Astrocyte of the hippocampus (primary cell): ENCODE measurements at places on chromosomes 1 and 21.

DNA sequence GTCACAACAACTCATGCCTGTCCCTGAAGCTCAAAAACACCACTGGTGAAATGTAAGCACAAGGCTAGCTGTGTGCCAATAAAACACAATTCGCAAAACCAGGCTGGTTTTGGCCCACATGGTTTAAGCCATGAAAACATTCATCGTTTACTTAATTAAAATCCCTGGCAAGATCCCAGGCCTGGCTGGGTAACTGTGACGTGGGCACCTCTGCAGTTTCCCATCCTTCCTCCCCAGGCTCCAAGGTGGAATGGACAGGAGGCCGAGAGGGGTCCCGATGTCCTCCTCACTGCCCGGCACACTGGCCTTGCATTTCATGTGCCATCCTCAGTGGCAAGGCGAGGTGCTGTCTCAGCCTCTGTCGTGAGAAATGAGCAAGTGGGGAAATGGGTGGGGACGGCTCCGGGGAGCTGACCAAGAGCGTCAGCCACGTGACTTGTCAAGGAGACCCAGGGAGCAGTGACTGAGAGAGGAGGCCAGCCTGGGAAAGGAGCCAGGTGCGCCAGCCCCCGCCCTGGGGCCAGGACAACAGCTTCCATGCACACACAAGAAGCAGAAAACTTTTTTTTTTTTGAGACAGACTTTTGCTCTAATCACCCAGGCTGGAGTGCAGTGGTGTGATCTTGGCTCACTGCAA is 153.1 kb upstream of the RAB4A start:
- DNase-seq, result peak; percentile 24

DNA sequence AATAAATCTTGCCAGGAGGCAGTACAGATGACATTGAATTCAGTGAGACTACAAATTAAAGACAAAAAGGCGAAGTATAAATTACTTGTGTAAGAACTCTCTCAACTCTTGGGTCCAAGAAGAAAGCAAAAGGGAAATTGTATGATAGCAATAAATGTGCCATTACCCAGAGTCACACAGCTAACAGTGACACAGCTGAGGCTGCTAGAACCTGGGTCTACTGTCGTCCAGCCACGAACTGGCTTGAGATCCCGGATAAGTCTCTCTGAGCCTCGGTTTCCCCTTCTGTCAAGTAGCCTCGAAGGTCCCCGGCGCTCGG is 362 bp upstream of the ROR1 start:
- no peak for DNase-seq

DNA sequence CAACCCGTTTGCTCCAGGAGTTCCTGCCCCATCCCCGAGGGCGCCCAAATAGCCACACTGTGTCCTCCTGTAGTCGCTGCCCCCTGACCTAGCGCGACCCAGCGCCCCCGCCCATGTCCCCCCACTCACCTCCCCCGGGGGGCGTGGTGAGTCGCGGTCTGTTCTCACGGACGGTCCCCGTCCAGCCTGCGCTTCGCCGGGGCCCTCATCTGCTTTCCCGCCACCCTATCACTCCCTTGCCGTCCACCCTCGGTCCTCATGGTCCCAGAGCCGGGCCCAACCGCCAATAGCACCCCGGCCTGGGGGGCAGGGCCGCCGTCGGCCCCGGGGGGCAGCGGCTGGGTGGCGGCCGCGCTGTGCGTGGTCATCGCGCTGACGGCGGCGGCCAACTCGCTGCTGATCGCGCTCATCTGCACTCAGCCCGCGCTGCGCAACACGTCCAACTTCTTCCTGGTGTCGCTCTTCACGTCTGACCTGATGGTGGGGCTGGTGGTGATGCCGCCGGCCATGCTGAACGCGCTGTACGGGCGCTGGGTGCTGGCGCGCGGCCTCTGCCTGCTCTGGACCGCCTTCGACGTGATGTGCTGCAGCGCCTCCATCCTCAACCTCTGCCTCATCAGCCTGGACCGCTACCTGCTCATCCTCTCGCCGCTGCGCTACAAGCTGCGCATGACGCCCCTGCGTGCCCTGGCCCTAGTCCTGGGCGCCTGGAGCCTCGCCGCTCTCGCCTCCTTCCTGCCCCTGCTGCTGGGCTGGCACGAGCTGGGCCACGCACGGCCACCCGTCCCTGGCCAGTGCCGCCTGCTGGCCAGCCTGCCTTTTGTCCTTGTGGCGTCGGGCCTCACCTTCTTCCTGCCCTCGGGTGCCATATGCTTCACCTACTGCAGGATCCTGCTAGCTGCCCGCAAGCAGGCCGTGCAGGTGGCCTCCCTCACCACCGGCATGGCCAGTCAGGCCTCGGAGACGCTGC is 1.1 kb downstream of the HTR6 start:
- DNase-seq, result no peak

GRCh38 chr1:58933599-58933926 is 149.7 kb upstream of the JUN start:
- no peak for DNase-seq

- DNase-seq, result no peak
Observed at GRCh38 chr1:178023181-178023618, 53.3 kb upstream of the SEC16B start.

DNA sequence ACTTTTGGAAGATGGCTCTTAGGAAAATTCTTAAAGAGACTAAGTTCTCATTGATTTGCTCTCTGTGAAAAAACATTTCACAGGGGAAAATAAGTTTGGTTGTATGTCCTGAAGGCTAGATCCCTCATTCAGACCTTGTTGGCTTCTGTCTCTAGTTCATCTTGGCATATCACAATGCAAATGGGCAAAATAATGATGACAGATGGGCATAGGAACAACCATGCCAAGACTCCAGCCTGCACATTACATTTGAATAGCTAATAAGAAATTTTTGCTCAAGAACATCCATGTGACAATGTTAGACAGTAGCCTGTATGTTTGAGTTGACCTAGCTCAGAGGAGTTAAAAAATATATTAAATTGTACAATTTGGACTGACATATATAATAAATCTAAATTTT is 292.9 kb downstream of the PLA2G4A start:
- DNase-seq, result no peak

DNA sequence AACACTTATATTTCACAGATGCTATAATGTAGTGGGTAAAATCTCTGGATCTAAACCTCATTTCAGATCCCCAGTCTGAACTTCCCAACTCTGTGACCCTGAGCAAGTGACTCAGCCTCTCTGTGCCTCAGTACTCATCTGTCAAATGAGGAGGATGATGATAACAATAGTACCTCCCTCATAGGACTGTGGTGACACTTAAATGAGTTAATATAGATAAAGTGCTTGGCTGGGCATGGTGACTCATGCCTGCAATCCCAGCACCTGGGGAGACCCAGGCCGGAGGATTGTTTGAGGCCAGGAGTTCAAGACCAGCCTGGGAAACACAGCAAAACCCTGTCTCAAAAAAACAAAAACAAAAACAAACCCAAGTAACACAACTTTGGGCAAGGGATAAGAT is 4.7 kb upstream of the ECE1 start:
- no peak for DNase-seq

DNA sequence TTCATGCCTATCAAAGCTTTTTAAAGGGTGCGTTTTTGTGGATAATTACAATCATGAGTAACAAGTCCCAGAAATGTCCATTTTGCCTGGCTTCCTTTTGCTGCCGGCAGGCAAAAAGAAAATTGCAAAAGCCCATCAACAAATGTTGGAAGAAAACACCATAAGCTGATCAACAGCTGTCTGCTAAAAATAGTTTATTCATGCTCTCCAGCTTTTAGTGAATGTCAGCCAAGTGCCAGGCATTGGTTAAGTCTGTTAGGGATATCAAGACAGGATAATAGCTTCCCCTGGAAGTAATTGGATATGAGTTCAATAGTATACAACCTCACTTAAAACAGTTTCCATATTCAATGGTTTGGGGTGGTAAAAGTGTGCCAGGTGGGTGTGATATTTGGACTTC is 13.6 kb upstream of the AGMAT start:
- DNase-seq, result no peak

GRCh38 chr1:71232166-71232763 is 151.4 kb upstream of the ZRANB2 start:
- no peak for DNase-seq

- no peak for DNase-seq
Observed at GRCh38 chr1:116078699-116079223, 32.4 kb upstream of the MAB21L3 start.

GRCh38 chr1:23736437-23737134 is 6.7 kb upstream of the ELOA start:
- DNase-seq, result no peak

DNA sequence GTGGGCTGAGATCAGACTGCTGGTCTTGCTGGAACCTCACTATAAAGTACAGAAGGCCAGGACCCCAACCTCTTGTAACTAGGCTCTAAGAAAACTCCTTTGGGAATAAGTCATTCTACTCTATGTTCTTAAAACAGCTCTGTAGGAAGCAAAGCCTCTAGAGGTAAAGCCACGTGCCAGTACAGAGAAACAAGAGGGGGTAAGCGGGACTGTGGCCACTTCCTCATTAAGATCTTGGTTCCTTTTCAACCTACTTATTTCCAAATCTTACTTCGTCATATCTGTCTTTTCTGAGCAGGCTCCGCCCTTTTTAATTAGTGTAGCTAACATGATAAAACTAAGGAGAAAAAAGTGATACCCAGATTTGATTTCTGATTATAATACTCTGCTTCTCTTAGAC is 3.8 kb downstream of the NCSTN start:
- DNase-seq, result no peak

GRCh38 chr1:152052606-152053005 is 15.8 kb upstream of the S100A11 start:
- DNase-seq, result peak; percentile 87

- DNase-seq, result no peak
Observed at GRCh38 chr1:223711173-223711572, 1.2 kb upstream of the CAPN2 start.

DNA sequence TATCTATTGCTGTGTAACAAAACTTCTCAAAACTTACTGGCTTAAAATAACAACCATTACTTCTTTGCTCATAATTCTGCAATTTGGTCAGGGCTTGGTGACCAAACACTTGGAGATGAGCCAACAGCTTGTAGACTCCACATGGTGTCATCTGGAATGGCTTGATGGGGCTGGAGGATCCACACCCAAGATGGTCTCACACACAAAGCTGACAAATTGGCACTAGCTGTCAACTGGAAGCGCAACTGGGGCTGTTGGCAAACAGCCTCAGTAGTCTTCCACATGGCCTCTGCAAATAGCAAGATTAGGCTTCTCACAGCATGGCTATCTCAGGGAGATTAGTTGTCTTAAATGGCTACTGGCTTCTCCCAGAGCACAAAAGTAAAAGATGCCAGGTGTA is 27.1 kb upstream of the MTF2 start:
- no peak for DNase-seq

DNA sequence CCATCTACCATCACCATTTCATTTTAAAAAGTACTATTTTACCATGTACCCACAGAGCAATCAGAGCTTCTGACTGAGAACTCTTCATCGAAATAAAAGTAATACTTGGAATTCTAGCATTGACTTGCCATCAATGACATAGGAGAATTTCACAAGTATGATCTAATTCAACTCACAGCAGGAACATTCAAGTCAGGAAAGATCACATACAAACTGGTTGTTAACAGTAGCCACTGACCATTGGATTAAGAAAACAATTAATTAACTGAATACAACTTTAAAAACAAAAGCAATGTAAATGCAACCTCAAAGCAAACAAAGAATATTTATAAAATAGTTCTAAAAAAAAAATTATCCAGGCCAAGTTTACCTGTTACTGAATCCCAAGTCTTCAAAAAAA is 18.8 kb downstream of the RNF115 start:
- DNase-seq, result no peak

- DNase-seq, result no peak
Observed at GRCh38 chr1:43803646-43804045, 96.3 kb downstream of the ST3GAL3 start.

DNA sequence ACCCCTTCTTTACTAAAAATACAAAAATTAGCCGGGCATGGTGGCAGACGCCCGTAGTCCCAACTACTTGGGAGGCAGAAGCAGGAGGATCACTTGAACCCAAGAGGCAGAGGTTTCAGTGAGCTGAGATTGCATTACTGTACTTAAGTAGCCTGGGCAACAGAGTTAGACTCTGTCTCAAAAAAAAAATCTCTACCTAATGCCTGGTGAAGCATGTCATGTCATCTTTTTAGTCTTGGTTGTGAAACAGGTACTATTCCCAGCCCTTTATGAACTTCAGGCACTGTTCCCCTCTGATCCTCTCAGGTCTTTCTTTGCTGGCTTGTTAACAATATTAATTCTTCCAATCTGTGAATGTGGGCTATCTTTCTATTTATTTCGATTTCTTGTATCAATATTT is 22.1 kb downstream of the PRRC2C start:
- no peak for DNase-seq

GRCh38 chr1:228471762-228472398 is 15.3 kb upstream of the RNF187 start:
- no peak for DNase-seq

- no peak for DNase-seq
Observed at GRCh38 chr1:150210706-150211105, 25.2 kb downstream of the ANP32E start.

GRCh38 chr21:36481639-36482038 is 1.7 kb upstream of the CLDN14 start:
- DNase-seq, result no peak

- DNase-seq, result no peak
Observed at GRCh38 chr1:64388336-64388735, 81.6 kb upstream of the CACHD1 start.

DNA sequence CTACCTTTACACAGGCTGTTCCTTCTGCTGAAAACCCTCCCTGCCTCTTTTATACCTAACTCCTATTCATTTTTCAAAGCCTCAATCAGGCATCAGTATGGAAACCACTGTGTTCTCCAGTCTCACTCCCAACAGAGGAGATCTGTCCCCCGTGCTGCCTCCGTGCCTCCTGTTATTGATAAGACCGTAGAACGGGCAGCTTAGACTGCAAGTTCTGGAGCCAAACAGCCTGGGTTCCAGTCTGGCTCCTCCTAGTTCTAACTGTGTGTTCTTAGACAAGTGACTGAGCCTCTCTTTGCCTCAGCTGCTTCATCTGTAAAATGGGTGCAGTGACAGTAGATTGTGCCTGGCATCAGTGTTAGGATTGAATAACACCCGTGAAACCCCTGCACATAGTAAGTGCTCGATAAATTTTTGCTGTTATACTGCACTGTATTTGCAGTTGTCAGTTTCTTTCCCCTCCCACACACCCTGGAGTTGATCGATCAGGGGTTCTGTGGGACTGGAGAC is 17.0 kb upstream of the IFFO2 start:
- DNase-seq, result no peak

DNA sequence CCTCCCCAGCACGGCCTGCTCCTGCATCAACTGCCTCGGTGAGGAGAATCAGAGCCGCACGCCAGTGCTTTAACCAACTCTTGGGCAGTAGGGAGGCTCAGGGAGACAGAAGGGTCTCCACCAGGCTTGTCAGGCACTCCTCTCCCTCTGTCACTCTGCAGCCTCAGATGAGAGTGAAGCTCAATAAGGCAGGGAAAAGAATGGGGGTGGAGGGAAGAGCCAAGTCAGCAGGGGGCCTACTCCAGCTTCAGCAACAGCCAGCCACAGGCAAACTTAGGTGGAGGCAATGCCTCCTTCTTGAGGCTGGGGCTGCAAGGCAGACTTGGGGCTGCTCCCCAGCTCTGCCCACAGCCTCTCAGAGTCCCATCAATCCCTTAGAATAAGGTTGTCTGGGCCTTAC is 51.8 kb upstream of the A3GALT2 start:
- no peak for DNase-seq
